ENCODE measurements at places on chromosomes 11 and 22.

GRCh38 chr22:17781319-17782031, 7.2 kb upstream of the BID start:
- peak; percentile 48 for DNase-seq

DNA sequence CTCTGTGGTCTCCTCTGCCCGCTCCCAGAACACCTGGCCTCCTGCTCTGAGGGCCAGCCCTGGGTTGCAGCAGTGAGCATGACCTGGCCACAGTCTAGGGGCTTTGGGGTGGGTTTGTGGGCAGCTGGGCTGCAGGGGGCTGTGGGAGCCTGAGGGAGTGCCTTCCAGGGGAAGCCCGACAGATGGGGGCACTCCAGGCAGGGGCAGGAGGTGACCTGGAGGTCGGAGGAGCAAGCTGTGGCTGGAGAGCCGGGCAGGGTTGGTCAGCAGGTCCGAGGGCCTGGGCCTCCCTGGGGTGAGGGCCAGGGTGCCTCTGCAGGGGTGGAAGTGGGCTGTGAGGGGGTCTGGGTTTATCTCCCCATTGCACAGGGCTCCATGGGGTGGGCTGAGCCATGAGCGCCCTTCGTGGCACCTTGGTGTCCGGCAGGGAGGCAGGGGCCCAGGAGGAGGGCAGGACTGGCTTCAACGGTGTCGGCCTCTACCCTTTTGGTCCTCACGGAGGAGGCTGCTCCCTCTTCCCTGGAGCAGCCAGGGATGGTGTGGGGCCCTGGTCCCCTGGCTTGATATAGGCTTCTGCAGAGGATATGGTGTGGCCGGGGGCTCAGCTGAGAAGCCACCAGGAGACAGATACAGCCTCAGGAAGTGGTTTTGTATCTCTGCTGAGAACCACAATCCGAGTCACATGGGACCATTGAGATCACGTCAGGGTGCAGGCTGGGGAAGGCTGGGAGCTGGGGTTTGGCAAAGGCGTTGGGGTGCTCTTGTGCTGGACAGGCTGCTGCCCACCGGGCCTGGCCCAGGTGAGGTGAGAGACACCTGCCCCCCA, 22.3 kb downstream of the KCNQ1 start:
- DNase-seq, result no peak

- DNase-seq, result no peak
Observed at GRCh38 chr11:95305705-95306104, 74.7 kb upstream of the SESN3 start.

- peak; percentile 23 for DNase-seq
Observed at GRCh38 chr22:35582861-35583670, 34.1 kb downstream of the MB start.

DNA sequence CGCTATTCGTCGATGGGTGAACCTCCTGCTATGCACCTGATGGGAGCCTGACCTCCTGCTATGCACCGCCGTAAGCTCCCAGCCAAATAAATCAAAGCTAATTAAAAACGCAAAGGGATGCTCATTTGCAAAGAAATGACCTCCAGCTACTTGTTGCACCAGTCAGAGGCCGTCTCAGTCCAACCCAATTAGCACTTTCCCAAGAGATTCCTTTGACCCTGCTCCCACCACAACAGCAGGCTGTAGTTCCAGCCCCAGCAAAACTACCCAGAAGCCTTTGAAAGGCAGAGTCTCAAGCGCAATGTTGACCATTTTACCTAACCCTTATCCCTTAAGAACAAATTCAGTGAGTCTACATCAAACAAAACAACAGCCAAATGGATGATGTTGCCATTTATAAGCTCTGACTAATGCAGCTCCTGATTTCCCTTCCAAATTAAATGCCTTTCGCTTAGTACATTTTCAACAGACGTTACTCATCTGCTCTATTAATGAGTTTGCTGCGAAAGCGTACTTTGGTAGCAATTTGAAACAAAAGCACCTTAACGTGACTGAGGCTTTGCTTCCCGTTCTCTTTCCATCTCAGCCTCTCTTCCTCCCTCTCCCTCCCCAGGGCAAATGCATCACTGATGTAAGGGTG, 17.2 kb upstream of the BSX start:
- DNase-seq, result no peak

DNA sequence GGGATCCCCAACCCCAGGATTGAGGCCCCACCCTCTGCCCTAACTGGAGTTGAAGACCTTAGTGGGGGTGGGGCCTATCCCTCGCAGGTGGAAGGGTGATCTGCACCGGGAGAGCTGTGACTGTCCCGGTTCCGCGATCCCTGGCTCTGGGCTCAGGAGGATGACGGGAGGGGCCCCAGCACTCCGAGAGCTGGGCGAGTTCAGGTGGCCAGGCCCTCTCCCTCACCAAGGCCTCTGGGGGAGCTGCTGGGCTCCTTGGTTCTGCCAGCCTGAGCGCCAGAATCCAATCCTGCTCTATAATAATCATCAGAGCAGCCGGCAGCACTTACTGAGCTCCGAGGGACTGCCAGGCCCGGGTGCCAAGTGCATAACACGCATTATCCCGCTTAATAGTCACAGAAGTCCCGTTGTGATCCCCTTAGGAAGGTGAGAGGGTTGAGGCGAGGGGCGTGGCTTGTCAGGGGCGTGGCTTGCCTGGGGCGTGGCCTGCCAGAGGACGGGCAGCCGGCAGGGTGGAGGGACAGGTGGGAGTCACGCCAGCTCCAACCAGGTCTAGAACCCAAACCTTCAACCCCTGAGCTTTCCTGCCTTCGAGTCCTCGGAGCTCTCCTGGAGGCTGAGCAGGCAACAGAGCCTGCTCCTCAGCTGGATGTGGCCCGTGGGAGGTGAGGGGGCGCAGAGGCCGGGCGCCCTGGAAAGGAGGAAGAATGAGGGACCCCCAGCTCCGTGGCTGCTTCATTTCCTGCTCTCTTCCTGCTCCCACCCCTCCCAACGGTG, 7.3 kb upstream of the SYT7 start:
- peak; percentile 61 for DNase-seq

- DNase-seq, result no peak
Observed at GRCh38 chr22:25534724-25535123, 29.8 kb upstream of the GRK3 start.

- no peak for DNase-seq
Observed at GRCh38 chr11:1130276-1131032, 27.3 kb upstream of the MUC5AC start.

- no peak for DNase-seq
Observed at GRCh38 chr11:134932761-134933160, 520.7 kb upstream of the B3GAT1 start.

DNA sequence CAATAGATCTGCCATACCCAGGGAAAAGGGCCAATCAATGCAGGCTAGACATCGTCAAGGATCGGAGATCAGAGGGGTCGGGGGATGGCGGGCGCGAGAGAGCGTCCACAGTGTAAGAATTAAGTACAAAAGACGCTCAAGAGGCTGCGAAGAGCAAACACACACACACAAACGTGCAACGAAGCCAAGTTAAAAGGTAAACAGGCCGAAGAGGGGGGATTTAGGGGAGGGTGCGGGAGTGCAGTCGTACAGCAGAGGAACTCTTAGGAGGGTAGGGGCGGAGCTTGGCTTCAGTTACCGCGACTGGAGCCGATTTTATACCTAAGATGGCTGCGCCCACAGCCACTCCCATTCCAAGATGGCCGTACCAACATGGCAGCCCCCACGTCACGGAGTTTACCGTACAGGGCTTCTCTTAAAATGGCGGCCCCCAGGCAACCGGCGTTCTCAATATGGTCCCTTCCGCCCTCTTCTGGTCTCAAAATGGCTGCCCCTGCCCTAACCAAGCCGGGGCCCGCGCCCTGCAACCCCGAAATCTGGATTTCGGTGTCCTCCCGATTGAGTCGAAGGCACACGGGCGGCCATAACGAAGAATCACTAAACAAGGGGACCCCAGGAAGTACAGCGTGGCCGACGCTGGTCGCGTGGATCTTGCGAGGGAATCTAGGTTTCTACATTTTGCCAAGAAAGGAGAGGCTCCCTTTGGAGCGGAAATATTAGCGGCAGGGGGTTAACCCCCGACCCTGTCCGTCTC, 1.9 kb downstream of the GNG3 start:
- peak; percentile 89 for DNase-seq

DNA sequence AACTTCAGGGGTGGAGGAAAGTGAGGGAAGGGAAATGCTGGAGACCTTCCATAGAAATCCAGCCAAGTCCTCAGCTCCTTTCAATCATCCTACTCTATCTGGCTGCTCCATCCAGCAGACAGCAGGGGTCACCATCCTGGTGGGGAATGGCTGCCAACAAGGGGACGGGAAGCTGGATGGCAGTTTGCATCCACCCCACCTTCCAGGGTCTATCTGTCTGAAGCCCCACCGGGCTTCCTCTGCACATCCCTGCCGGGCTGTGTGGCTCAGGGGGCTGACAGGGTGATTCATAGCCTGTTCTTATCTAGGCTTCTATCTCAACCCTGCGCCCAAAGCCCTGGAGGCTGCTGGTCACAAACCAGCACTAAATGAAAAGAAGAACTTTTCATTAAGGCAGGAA, 1.1 kb downstream of the SYTL2 start:
- DNase-seq, result no peak

GRCh38 chr11:60498399-60498798, 5.8 kb downstream of the MS4A12 start:
- no peak for DNase-seq

DNA sequence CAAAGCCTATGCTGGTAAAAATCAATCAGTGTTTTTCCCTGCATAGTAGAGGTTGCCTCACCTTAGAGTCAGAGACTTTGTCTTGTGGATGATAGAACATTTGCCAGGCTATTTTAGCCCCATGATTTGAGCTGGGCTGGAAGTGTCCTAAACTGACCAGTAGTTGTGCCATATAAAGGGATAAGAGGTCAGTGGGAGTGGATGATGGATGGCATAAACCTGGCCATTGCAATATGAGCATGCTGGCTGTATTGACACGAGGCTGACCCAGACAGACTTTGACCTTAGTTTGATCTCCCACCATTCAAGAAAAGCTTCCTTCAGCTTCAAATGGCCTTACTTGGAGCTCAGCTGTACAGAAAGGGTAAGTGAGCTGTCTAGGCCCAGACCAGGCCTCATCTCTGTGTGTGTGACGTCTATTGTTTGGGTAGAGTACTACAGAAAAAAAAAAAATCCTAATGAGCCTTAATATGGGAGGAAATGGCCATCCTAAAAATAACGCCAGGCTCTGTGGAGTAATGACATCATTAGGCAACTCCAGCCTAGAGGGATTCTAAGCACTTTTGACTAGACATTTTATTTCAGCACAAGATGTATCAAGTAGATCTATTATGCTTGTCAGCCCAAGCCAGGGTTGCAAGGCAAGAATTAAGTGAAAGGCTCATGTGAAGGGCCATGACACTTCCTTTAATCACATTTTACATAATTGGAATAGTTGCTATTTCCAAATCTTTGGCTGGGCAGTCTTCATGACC, 51.3 kb upstream of the CADM1 start:
- no peak for DNase-seq

- DNase-seq, result no peak
Observed at GRCh38 chr22:49093192-49093880, 734.3 kb downstream of the BRD1 start.

DNA sequence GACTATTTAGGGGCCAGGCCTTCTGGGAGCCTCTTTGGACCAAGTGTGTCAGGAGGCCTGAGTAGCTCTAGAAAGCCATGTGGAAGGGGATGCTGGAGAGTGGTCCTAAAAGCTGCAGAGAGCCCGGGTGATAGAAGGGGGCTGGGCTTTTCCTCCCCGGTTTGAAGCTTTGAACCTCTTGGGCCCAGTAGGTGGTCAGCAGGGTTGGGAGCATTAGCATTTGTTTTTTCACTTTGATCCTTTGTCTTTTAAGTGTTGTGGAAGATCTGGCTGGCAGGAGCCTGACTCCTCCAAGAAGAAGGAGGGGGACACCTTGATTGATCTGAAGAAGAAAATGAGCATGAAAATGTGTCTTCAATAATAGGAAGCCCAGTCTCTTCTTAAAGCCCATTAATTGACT, 596.6 kb downstream of the INSC start:
- DNase-seq, result no peak

GRCh38 chr22:44648085-44648820, 53.8 kb upstream of the PRR5 start:
- no peak for DNase-seq

DNA sequence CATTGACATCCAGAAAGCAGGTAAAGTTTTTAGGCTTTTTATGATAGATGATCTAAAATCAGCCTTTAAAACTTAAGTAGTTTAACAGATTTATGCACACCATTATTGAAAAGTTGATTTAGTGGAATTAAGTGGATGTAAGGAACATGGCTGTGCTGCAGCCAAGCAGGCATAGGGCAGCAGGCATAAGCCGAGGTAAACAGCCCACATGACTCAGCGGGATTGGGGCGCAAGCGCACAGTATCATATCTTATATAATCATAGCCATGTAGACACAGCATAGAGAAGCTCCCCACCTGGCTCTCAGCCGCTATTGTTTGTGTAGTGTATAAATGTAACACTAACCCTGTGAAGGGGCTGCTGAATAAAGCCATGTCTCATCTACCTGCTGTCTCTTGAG, 157.5 kb downstream of the WNT11 start:
- no peak for DNase-seq

DNA sequence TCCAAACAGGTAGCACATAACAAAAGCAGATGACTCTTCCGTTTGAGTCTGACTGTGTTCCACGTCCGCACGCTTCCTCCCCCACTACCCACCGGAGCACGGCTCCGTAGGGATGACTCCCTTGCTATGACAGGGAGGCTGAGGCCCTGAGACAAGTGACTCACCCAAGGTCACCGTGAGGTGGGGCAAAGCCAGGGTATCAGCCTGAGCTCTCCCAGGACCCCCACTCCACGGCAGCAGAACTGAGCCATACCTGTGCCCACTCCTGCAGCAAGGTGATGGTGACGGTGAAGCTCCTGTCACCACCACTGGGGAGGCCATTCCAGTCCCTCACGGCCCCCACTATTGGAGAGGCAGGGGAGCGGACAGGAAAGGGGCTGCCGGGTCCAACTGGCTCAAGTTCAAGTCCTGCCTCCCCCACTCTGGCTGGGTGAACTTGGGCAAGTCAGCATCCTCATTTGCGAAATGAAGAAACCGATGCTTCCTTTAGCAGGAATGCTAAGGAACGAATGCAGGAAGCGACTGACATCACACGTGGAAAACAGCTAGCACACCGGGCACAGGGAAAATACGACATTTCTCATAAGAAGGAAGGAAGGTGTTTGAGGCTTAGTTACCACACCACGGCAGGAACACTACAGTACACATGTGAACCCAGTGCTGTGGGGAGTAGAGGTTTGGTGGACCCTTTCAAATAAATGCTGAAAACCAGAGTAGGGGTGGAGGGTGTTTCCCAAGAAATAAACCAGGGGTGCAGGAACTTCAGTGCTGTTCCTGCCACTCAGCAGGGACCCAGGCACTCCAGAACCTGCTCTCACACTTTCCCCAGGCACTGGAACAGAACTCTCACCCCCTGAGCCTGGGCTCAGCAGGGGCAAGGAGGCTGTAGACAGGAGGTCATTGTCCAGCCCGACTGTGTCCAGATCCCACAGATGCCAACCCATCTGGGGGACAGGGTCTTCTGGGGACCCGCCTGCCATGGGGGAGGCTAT, 32.4 kb upstream of the CBX7 start:
- DNase-seq, result no peak

GRCh38 chr11:70422692-70423522, 24.6 kb downstream of the CTTN start:
- DNase-seq, result no peak

DNA sequence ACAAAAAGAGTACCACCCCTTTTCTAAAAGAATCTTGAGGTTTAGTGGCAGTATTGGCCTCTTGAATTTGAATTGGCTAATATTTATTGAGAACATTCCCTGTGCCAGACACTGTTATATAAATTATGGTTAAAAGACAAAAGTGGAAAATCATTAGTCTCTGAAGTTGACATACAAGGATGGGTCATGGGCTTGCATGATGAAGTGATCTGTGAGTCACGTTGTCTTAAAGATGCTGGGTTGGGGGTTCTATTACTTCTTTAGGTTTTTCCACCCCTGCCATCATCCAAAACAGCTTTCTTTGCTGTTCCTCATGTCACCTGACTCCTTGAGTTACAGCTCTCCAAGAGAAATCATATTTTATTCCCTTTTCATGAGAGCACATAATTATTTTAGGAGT, 85.0 kb downstream of the CD44 start:
- no peak for DNase-seq
